NCI-H69 (cell line): ENCODE measurements at places on chromosomes 6 and 20.

DNA sequence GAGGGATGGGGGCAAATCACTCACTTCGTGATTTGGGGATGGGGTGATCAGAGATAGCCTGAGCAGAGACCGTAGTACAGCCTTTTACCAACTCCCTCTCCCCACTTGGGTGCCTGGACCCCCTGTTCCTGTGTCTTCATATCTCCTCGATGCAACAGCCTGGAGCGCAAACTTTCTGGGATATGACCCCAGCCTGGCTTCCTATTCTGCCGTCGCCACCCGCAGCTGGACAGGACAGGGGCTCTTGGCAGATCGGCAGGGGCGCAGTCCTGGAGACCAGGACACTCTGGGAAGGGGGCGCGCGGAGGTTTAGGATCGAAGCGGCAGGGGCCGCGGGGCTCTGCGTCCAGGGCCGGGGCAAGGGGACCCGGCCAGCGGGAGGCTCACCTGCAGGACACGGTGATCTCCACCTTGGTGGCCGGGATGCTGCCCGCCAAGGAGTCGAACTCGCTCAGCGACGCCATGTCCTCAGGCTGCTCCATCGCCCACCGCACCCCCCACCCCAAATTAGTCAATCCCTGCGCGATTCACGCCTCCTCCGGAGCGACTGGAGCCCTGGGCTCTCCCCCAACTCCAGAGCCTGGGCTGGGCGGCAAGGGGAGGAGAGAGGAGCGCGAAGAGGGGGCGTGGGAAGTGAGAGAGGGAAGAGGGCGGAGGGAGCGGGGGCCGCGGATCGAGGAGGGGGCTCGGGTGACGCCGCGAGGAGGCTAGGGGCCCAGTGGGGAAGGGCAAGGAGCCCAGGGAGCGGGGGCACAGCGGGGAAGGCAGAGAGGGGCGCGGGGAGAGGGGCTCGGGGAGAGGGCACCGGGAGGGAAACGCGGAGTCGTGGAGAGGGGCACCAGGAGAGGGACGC, at the start of gene CPNE5:
TSS of gene CPNE5 (minus strand) at position 549 of the 853 bp plus-strand sequence. CDS start at position 482, 67 bp downstream.
- peak; percentile 69 for DNase-seq

- peak; percentile 94 for DNase-seq
These were observed 19.9 kb downstream of the ZKSCAN8 start for GRCh38 chr6:28161410-28162079.

DNA sequence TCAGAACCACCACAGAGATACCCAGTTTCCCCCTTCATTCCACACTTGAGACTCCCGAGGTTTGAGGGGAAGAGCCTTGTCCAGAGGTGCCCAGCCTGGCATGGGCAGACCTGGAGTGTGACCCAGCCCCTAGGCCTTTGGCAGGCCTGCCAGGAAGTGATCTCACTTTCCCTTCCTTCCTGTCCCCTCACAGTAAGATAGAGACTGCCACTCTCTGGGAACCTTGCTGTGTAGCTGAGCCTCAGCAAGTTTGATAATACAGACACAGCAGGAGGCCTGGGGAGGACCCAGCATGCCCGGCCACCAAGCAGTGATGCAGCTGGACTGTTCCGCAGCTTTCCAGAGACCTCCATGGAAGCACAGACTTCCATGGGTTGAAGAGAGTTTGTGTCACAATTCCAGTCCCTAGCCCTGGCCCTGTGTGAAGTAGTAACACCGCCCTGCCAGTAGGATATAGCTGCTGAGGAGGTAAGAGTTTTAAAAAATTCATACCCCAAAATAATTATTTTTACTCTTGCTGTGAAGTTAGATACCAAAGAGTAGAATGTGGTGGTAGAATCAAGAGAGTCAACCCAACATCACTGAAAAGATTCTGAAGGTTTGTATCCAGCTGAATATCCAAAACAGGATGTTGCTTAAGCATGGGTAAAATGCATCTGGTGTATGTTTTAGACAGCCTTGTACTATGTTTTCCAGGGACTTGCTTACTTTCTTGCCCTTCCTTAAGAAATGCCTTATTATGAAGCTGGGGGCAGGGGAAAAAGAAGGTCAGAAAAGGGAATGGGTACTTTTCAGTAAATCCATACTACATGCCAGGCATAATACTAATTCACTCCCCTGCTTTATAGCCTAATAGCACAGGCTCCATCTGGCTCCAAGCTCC, 16.3 kb downstream of the PKIG start:
- DNase-seq, result peak; percentile 5

DNA sequence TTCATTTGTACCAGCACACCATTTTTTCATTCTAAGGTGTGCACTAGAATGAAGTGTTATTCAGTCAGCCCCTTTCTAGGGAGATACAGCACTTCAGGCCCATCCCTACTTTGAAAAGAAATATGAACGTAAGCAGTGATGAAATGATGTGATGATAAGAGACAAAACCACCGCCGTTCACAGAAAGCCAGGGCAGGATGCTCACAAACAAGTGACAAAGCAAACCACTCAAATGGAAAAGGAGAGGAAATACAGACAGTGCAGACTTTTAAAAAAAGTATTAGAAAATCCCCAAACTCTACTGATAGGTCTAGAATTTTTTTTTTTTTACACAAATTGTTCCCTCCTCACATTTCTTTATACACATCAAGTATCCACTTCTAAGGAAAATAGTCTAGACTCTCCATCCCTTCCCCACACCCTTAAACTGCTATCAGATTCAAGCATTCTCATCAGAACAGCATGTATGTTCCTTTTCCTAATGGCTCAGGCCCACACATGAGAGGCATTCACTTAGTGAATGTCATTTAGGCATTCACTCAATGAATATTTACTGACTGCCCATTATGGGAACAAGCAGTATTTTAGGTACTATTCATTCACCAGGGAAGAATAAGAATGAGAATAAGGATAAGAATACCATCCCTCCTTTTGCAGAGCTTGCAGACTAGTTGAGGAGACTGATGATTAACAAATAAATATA, 243.5 kb downstream of the GMPR start:
- DNase-seq, result no peak

- no peak for DNase-seq
These were observed 104.7 kb upstream of the CEP85L start for GRCh38 chr6:118755941-118756646.

DNA sequence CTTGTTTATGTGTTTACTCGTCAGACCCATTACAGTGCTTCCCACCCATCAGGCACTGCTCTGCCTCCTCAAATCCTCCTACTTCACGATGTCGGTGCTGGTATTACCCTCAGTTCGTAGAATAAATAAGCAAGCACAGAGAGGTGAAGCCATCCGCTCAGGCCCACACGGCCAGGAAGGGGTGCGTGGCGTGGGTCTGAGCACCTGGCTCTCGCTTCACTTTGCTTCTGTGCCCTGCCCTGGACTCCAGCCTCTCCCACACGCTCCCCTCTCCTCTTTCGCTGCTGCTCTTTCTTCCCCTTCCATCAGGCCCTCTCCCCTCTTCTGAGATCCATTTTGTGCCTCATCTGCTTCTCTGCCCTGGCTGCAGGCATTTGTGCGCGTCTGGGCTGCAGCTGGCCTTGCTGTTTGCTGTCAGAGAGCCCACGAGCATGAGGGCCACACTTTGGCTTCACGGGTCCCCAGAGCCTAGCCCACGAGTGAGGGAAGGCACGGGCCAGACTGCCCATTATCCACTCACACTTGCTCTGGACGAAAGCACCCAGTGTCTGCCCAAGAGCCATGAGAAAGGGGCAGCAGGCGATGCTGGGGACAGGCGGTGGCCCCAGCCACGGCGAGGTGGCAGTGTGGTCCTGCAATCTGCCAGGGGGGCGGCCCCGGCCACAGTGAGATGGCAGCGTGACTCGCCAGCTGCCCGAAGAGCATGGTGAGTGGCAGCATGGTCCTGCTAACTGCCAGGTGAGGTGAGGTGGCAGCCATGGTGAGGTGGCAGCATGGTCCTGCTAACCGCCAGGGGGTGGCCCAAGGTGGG, 96.2 kb upstream of the MPC1 start:
- DNase-seq, result no peak

- no peak for DNase-seq
These were observed 17.9 kb downstream of the FAXC start for GRCh38 chr6:99331531-99331930.
